ENCODE measurements at places on chromosomes 2 and 18.

- no peak for DNase-seq
These were observed 539 bp upstream of the MOB4 start for GRCh38 chr2:197515315-197515738.

DNA sequence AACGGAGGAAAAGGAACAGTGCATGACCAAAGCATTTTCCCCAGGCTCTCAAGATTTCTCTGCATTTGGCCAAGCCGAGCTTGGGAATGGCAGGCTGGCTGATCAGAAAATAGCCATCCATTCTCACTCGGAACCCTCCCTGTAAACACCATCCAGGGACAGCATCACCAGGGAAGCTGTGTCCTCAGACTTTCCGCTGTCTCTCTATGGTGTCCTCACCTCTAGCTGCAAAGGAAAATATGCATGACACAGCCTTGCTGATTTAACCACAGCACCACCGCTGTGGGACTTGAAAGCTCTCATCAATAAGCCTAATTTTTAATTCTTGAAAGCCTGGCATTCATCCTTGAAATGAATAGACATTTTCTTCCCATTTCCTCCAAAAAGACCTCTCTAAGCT, 311.7 kb downstream of the EIPR1 start:
- no peak for DNase-seq

GRCh38 chr2:140601801-140602200, 1529.0 kb downstream of the LRP1B start:
- no peak for DNase-seq

- DNase-seq = no peak
These were observed 180.9 kb downstream of the BCL2 start for GRCh38 chr18:63138436-63139340.

DNA sequence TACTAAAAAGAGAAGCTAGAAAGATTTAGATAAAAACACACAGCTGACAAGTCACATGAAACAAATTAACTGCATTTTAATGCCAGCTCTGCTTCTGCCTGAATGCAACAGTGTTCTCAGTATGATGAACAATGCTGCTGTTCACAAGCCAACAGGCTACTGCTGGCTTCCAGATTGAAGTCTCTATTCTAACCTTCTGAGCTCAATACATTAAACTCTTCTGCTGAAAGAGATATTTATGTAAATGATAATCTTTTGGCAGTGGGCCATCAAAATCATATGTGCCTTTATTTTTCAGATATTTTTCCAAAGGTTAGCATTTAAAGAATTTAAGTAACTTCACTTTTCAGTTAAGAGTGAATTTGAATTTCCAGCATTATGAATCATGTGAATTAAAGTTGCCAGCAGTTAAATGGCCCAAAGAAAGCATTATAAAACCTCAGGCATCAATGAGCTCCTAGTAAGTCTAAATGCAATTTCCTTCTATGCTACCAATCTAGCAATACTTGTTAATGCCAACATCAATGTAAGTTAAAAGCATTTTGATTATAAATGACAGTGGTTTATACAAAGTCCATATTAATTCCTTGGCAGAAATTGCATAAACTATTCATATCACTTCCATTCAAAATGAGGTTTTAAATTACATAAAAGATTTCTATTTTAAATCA, 72.4 kb downstream of the ID2 start:
- DNase-seq = no peak

- no peak for DNase-seq
These were observed at the start of gene HNMT for GRCh38 chr2:137964066-137964858. Gene HNMT, plus strand, starts transcription at chr2:137964473. Its CDS starts 19 bp downstream, at chr2:137964492.

- no peak for DNase-seq
These were observed 621.3 kb upstream of the LRATD1 start for GRCh38 chr2:14011190-14011589.

- DNase-seq = no peak
These were observed 50.4 kb downstream of the TTN start for GRCh38 chr2:178756843-178757242.

GRCh38 chr2:60354713-60355112, 198.7 kb downstream of the BCL11A start:
- no peak for DNase-seq

GRCh38 chr2:37982147-37982582, 57.1 kb downstream of the RMDN2 start:
- DNase-seq = peak; percentile 21

GRCh38 chr2:3236300-3237045, 141.1 kb downstream of the EIPR1 start:
- DNase-seq = no peak

DNA sequence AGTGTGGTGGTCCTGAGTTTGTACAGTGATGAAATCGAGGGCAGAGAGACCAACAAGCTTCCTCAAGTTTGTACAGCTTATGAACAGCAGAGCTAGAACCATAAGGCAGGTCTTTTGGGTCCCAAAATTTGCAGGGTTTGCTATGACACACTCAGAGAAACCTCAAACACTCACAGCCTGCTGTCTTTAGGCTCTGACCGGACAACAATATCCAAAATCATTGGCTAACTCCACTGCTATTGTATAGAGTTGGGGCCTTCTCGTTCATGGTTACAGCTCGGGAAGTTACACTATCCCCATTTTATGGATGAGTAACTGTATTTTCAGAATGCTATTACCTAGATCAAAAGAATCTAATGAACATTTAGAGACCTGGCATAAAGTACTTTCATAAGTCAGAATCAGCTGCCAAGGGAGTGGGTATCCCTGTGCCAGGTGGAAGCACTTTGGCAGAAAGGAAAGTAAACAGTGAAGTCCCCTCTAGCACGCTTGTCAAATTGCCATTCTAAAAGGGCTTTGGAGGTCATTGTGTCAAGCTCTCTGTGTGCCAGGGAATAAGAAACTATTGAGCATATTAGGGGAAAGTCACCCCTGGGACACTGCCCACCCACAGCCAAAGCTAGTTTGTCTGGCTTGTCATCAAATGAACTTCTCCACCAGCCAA, 331.8 kb downstream of the ALK start:
- DNase-seq = no peak

DNA sequence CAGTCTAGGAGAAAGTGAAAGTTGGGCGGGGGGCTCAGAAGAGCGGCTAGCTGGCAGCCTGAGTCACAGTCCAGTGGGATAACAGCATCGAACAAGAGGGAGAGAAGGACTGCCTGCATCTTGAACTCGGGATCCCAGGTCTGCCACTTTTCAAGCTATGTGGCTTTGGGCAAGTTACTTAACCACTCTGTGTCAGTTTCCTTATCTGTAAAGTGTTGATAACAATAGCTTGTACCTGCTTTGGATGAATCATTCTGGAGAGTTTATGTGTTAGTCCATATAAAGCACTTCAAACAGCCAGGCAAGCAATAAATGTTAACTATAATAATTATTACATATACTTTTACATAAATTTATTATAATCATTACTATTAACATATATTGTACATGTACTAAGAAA, 4.6 kb downstream of the DYSF start:
- no peak for DNase-seq

DNA sequence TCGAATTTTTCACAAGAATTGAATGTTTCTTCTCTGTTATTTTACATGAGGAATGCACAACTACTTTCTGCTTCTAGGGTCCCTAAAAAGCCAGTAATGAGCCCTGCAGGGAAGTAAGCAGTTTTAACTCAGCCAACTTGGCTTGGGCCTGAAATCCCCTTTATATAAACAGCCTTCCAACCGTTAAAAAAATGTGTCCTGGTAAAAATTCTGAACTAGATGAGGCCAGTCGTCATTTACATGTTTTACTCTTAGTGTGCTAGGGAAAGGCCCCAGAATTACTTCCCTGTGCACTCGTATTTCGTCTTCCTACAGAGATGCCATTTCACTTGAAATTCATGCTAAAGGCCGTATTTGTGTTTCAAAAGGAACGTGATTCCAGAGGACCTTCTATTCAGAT, 42.4 kb upstream of the RPE start:
- no peak for DNase-seq

DNA sequence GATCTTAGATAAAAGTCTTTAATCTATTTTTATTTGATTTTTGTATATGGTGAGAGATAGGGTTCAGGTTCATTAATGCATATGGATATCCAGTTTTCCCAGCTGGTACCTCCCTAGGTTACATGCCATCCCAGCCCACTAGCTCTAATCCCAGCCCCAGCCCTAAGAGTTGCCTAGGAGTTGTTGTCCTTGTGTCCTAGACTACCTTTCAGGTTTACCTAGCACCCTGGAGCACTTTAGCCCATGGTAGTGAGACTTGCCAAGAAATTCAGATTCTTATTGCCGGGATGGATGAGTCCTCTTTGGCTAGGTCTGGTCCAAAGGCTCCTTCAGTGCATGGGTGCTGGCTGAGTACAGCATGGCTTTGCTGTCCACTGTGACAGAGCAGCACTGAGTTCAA, 40.5 kb downstream of the ZNF638 start:
- DNase-seq = no peak

DNA sequence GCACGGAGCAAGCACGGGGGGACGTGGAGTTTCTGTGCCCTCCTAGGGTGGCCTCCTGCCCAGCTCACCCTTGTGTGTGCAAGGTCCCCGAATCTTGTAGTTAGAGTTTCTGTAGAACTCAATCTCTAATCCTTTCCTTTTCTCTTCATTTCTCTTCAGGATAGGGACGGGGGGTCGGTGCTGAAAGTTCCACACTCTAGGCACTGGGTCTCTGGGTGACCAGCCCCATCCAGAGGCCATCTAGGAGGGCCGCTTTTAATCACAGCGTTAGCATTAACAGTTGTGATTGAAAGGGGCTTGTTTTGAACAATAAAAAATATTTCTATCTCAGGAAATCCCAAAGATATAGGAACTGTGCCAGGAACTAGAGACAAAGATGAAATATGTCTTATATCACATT, 10.5 kb downstream of the SOCS6 start:
- DNase-seq = no peak

DNA sequence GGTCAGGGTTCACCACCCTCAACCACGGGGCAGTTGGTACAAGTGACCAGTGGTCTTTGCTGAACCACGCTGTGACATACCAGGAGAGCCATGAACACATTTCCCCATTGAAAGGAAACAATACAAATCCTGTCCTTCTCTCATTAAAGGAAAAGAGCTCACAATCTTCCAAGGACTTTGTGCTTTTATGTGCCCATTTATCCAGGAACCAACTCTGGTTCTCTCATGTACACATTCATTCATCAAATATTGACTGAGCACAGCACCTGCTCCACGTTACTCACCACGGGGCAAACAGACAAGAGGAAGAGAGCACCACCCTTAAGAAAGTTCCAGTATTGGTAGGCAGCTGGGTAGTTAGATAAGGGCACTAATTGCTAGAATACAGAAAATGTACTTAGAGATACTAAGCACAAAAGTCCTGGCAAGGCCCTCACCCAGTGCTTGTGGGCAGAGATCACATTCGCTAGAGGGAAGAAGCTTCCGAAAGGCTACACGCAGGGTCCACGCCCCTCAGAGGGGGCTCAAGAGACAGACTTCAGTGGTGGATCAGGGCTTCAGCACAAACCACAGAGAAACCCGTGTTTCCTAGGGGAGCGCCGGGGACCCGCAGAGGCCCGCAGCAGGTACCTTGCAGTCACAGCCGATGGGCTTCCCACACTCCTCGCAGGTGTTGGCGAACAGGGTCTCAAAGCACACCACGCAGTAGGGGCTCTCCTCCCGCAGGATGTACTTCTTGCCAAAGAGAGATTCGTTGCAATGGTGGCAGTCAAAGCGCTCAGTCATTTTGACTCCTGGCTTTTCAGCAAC, 12.9 kb downstream of the FHL2 start:
- DNase-seq = no peak

GRCh38 chr2:186537019-186537418, 51.0 kb downstream of the ZC3H15 start:
- DNase-seq = no peak
